Stimulated activated CD4-positive, alpha-beta T cell treated with anti-CD3 and anti-CD28 coated beads, Interleukin-2, amount 100 ng/mL, for 24 hours (primary cell): ENCODE measurements at places on chromosomes 11 and 22.
A peak's percentile ranks its signal among the peaks of the same experiment; 100 is the strongest.

DNA sequence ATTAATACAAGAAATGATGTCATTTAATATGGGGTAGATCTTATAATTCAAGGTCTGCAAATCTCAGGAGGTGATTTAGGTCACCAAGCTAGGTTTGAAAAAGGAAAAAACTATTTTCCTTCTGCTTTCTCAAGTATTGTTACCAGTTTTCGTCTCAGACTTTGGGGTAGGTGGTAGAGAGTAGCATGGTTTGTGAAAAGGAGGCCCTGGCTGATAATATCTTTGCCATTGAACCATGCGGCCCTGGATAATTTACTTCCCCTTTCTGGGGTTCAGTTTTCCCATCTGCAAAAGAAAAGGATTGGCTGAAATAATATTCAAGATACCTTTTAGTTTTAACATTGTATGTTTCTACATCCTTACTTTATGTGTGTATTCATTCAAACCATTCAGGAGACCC, 92.1 kb downstream of the WNT11 start:
- no peak for DNase-seq

DNA sequence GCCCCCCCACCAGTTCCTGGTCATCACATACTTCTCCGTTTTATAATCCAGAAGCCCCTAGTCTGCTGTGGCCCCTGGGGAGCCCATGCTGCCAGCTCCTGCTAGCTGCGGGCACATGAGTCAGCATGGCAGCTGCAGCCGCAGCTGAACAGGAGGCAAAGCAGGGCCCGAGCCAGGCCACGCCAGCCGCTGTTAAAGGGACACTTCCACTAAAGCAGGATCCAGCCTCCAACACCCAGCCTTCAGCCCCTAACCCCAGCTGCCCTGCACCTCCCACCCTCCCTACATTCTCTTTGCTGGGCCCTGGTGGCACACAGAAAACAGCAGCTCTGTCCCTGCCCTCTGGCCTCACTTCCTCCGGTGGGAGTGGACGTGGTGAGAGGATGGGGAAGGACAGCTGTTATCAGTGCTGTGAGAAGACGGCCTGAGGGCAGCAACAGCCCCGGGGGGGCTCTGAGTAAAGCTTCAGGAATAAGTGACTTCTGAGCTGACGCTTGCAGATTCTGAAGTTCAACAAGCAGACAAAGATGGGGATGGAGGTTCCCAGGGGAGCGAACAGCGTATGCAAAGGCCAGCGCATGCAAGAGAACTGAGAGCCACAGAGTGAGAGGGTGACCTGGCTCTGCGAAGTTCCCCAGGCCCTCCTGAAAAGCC, 688 bp upstream of the LRRC74B start:
- DNase-seq, result no peak

GRCh38 chr22:43477966-43478365, 66.2 kb downstream of the MPPED1 start:
- DNase-seq, result no peak

DNA sequence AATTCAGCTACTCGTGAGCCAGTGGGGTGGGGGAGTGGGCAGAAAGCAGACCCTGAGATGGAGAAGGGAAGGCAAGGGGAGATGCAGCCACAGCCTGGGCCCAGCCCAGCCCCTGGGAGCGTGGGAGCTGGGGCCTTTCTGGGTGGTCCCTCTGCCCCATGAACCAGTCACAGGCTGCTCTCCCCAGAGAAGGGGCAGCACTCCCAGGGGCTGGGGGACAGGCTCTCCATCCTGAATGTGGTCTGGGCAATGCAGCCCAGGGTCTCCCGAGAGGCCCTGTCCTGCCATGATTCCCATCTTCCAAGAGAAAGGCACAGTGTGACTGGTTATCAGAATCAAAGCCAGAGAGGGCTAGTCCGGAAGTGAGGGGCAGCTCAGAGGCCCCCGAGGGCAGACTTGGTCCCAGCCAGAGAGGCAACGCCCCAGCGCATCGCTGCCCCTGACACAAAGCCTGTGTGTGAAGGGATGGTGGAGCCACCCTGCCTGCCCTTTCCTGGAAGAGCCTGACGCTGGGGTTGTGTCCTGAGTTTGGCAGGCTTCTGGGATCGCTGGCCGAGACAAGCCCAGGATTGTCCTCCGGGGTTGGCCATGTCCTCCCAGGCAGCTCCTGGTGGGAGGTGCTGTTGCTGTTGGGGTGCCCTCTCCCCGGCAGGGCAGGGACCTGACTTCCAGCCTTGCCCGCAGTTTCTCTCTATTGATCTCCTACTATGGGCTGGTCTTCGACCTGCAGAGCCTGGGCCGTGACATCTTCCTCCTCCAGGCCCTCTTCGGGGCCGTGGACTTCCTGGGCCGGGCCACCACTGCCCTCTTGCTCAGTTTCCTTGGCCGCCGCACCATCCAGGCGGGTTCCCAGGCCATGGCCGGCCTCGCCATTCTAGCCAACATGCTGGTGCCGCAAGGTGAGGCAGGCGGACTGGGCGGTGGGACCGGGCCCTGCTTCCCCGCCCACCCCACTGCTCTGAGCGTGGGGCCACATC, 23.8 kb upstream of the SLC22A12 start:
- no peak for DNase-seq

- no peak for DNase-seq
Observed at GRCh38 chr11:862081-862661, 19.5 kb downstream of the TSPAN4 start.

DNA sequence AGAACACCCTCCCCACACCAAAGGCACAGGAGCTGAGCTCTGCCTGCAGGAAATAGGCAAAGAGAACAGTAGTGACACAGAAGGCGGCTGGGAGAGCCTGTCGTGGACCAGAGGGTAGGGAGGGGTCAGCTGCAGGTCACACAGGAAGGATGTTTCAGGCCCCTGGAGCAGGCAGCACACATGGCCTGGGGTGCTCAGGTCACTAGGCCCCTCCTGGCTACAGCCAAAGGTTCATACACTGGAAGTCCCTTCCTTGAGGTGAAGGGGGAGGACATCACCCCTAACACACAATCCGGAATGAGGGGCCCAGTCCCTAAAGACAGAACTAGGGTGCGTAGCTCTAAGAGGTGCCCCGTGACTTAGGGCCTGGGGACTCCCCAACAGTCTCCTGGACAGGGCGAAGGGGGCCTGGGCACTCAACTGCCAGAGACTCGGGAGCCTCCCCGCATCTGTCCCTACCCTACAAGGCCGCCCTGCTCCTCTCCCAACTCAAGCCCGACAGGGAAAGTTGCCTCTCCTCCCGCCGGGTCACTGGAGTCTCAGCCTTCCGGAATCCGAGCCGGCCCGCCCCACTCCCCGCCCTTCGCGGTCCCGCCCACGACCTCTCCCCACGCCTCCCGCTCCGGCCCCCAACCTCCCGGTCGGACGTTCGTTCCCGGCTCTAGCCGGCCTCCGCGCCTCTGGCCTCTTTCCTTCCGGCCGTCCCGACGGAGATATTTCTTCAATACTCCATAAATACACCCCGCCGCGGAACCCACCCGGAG, at the start of gene CYB5R2:
TSS of gene CYB5R2 (minus strand) at position 541 of the 764 bp plus-strand sequence. CDS start 675 bp downstream, outside the sequence.
- DNase-seq, result no peak

DNA sequence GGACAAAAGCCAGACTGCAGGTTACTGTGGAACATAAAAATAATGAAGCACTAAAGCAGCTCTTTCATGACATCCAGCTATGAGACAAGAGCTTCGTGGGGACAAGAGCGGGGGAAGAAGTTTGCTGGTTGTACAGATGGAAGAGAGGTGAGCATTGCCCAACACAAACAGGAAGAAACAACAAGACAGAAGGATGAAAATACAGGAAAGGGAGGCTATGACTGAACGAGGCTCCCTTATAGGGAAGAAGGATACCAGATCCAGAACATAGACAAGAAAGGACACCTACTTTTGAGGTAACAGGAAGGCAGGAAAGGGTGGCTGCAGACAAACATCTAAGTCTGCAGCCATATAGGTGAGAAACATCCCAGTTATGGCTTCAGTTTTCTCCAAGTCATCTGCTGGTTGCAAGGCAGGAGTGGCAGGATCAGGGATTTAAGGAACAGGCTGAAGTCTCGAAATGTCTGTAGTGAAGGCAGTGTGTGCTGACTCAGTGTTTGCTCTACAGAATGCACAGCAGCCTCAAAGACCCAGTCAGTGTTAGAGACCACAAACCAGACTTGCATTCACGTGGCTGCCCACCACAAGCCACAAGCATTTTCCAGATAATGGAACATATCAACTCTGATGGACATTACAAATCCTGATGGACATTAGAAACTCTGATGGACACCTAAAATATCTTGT, 1.9 kb downstream of the CLTCL1 start:
- no peak for DNase-seq

GRCh38 chr22:27130906-27131305, 473.5 kb downstream of the MIAT start:
- DNase-seq, result no peak

- no peak for DNase-seq
Observed at GRCh38 chr22:38350444-38351359, 33.5 kb upstream of the CSNK1E start.

DNA sequence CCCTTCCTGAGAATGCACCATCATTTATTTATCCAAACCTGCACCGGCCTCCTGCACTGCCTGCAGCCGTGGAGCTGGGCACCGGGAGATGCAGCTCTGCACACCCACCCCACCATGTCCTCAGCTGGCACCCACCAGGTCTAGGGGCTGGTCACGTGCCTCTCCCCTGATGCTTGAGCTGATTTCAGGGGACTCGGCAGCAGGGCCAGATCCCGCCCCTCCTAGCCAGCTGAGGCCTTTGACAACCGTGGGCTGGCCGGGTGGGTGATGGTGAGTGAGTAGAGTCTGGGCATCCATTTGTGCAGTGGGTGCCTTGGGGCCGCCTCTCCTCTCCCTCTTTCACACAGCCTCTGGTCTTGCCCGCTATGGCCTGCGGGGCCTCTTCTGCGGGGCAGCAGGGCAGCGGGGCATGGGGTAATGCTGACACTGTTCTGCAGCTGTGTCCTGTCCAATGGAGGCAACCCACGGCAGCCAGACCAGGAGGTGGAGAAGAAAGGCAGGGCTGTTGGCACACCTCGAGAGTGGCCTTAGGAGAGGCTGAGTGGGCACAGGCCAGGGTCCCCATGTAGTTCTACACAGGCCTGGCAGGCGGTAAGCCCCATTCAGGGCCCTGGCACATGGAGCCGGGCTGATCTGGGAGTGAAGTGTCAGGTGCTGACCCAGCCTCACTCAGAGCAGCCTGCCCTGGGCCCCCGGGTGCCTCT, 38.5 kb upstream of the PRODH start:
- DNase-seq, result no peak

DNA sequence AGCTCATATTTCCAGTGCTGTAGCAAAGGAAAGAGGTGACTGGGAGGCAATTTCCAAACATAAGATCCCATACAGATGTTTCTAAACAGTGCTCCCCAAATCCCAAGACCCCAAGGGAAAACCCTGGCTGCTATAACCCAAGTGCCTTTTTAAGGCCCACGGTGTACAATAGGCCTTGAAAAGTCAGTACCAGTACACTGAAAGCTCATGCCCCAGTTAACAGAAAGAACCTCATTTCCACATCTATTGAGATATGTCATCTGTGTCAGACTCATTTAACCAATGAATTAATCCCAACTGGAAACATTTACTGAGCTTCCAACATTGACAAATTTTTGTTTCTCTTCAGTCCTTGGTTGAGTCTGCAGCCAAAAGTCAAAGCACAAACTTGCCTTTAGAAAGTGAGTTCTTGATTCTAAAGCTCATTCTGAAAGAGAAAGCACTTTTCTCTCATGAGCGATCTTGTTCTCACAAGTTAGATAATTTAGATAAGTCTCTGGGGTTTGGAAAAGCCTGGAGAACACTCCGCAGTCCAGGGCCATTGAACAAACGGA, 239.8 kb upstream of the ARHGAP20 start:
- DNase-seq, result no peak

GRCh38 chr11:7490054-7490453, 4.7 kb downstream of the OLFML1 start:
- DNase-seq, result no peak

DNA sequence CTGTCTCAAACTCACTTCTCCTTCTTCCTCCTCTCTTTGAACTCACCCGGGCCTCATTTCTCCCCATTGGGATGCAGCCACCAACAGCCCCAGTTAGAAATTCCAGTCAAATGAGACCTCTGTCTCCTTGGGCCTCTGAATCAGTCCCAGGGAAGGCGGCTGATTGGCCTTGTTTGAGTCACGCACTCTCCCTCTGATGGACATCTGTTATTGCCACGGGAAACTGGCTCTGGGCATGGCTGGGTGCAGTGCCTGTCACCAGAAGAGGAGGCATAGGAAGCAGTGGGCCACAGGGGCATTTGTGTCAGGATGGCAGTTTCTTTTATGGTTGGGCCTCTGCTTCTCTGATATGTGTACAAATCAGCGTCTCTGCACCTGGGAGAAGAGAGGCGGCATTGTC, 9.6 kb upstream of the WNT11 start:
- DNase-seq, result no peak

DNA sequence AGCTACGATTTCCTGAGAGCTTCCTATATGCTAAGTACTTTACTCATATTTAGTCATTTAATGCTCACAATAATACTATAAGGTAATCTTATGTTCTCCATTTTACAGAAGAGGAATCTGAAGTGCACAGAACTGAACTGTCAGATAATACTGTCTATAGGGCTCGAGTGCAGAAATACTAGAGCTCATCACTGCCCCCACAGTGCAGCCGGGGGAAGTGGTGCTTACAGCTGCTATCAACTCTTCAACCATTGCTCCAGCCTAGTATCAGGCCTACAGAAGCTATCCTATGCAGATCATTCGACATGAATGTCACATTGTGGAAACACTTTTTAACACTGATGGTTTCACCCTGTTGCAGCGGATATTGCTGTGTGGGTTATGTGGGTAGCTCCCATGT, 929.9 kb downstream of the NTM start:
- DNase-seq, result no peak

- DNase-seq, result no peak
Observed at GRCh38 chr22:24696551-24697001, 77.9 kb downstream of the PIWIL3 start.

DNA sequence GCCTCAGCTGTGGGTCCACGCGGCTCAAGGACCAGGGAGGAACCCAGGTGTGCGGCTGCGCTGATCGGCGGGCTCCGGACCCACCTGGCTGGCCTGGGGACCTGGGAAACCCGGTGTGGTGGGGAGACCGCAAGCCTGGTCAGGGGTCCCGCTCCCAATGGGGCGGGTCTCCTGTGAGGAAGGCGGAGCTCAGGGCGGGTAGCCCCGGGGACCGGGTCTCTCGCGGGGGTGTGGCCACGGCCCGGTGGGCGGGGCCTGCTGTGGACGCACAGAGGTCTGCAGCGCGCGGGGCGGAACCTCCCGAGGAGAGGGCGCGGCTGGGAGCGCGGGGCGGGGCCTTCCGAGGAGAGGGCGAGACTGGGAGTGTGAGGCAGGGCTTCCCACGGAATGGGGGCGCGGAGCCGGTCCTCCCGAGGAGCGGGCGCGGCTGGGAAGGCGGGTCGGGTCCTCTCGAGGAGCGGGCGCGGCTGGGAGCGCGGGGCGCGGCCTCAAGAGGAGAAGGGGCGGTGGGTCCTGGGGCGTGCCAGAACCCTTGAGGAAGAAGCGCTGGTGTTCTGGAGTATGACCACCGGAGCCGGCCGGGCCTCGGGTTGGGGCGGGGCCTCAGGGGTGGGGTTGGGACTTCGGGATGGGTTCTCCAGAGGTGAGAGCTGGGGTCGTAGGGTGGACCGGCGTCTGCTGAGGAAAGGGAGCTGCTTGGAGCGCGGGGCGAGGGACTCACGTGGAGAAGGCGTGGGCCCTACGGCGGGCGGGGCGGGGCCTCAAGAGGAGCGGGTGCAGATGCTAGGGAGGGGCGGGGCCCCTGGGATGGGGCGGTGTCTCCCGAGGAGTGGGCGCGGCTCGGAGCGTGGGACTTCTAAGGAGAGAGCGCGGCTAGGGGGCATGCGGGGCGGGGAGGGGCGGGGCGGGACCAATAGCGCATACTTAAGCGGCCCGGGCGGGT, 20.8 kb downstream of the DGCR6L start:
- peak; percentile 94 for DNase-seq

- DNase-seq, result no peak
Observed at GRCh38 chr11:134638796-134639430, 226.9 kb upstream of the B3GAT1 start.
